ENCODE measurements at places on chromosomes 2 and 18.

- DNase-seq = no peak
Measured at GRCh38 chr18:990197-990596, 85.5 kb downstream of the ADCYAP1 start.

- no peak for DNase-seq
Measured at GRCh38 chr18:6210349-6211173, 204.2 kb downstream of the L3MBTL4 start.

DNA sequence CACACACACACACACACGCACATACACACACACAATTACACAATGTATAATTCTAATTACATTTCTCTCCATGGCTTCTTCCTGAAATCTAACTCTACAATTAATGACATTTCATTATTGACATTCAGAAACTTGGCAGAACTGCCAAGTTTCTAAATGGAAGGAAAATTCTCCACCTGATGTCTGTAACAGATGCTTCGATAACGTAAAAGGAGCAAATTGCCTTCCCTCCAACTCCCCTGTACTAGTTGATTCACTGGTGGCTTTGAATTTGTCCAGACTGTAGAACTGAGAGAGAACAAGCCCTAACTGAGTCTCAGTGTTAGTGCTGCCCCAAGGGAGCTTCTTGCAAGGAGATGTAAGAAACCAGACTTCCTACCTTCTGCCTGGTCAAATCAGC is 255.1 kb upstream of the TMEM200C start:
- no peak for DNase-seq

DNA sequence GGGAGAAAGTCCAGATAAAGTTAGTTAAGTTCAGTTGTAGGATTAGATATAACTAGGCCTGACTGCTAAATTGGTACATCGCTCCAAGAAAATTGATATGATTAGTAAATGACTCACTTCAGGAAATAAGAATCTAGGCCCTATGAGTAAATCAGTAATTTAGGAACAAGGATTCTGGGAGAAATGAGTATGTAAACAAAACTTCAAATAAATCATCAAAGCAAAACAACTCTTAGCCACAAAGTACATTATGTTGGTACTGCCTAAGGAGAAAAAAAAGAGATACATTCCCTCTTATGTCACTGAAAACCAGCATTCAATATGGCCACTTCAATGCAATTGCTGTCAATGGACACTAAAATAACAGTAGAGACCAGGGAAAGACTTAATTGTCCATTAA is 529.1 kb downstream of the ZNF804A start:
- DNase-seq = no peak

GRCh38 chr2:201568217-201568820 is 75.0 kb downstream of the TMEM237 start:
- DNase-seq = no peak

- no peak for DNase-seq
Measured at GRCh38 chr18:75214766-75215510, 4.3 kb downstream of the TSHZ1 start.

- DNase-seq = no peak
Measured at GRCh38 chr2:158723921-158724802, 71.0 kb upstream of the DAPL1 start.

GRCh38 chr2:47251404-47251675 is 96.2 kb upstream of the STPG4 start:
- DNase-seq = no peak

- DNase-seq = no peak
Measured at GRCh38 chr2:230947908-230948365, 22.9 kb upstream of the GPR55 start.

- no peak for DNase-seq
Measured at GRCh38 chr2:126358122-126358521, 297.8 kb upstream of the GYPC start.

- no peak for DNase-seq
Measured at GRCh38 chr2:48567671-48568070, 37.7 kb downstream of the STON1 start.

DNA sequence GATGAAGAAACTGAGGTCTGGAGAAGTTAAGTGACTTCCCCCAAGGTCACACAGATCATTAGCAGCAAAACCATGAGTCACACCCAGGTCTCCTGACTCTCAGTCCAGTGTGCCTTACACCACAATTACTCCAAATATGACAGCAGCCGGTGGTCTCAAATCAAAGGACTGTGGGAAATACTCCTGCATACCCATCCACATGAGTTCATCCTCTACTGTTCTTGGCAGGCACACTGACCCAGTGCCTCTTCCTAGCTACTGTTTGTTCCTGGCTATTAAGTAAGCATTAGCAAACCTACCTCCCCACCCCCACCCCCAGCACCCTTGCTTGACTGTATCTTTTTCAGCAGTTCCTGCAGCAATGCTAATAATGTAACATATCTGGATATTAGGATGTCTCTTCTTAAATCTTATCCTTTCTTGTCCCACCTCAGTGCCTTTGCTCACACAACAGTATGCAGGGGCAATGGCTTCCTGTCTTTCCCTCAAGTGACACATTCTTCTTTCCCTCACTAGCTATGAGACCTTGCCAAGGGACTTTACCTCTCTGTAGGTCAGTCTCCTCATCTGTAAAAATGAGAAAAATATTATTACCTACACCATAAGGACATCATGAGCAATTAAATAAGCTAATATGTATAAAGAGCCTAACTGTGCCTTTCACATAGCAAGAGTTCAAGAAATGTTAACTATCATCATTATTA is 46.2 kb downstream of the FAM98A start:
- DNase-seq = no peak

DNA sequence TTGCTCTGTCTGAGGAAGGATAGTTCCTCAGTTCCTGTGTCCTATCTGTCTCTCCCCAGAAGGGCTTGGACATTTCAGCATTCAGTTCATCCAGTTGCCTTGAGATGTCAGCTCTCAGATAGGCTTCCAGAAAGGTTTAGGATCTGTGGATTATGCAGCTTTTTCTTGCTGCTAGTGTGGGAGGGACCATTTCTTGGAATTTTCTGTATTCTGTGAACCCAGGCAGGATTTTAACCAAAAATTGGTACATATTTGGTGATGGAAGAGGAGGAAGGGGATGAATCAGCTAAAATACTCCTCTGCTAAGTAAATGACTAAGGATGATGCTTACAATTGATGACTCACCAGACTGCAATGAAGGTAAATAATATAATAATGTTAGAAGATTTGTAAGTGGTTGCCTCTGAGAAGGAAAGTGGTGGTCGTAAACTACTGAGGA is 58.6 kb upstream of the DOCK10 start:
- DNase-seq = no peak

DNA sequence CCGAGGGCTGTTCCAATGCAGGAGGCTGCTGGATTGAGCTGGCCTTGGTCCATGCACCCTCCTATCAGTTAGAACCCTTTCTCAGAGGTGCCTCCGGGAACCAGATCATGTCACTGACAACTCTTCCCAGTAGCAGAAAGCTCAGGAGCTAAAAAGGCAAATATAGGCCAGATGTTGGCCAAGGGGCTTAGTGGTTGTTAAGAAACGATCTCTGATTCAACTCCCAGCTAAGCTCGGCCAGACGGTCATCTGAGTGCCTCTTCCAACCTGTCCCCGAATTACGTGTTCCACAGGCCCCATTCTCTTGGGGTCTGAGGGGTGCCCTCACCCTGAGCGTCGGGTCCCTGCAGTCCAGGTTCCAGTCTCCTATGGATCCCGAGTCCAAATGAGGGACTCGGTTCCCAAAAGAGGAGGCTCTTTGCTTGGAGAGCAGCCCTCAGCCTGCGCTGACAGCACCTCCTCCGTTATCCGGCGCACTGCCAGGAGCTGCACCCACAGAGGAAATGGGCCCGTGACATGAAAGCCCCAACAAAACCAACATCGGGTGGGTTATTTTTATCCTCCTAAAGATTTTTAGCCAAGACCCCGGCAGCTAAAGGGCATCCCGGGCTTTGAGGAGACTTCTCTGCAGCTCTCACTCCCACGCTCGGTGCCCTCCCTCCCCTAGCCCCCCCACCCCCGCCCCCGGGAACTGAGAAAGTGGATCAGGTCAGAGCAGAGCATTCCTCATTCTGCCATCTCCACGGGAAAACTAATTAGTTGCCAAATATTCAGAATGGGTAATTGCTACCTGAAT is 106.6 kb upstream of the ID2 start:
- no peak for DNase-seq

DNA sequence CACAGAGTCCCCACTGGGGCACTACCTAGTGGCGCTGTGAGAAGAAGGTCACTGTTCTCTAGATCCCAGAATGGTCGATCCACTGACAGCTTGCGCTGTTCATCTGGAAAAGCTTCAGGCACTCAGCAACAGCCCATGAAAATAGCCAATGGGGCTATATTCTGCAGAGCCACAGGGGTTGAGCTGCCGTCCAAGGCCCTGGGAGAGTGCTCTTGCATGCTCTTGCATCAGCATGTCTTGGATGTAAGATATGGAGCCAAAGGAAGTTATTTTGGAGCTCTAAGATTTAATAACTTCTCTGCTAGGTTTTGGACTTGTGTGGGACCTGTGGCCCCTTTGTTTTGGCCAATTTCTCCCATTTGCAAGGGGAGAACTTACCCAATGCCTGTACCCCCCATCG is 164.7 kb upstream of the HNMT start:
- DNase-seq = no peak

- DNase-seq = no peak
Measured at GRCh38 chr18:31195063-31195462, 32.4 kb upstream of the DSC1 start.

GRCh38 chr18:36450264-36450663 is 152.8 kb downstream of the FHOD3 start:
- no peak for DNase-seq

GRCh38 chr2:239666053-239666854 is 265.4 kb upstream of the HDAC4 start:
- no peak for DNase-seq

- DNase-seq = no peak
Measured at GRCh38 chr2:96197546-96198255, 10.9 kb downstream of the STARD7 start.

DNA sequence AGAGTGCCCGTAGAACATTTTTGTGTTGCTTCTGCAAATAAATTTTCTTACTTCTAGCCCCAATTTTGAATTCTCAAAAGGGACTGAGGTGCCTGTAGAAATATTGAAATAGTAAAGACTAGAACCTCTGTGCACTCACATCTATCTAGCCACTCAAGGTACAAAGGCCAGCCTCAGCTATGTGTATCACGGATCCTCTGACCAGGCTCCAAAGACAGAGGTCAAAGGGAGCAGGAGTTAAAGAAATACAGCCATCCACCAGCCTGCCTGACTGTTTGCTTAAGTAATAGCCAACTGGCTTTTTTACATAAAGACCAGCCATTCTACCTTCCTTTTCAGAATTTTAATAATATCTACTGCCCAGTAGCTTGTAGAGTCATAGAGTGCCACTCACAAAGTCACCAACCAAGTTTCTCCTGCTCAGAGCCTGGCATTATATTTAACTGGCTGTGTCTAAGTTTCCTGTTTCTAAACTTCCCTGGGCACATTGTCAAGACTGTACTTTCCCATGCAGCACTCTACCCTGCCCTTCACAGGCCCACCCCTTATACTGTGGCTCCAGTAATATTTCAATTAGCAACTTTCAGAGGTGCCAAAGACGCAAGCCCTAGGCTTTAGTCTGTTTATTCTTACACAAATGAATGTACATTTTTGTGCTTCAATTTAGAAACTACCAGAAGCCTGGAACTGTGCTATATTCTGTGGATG is 338.3 kb upstream of the NT5C1B start:
- DNase-seq = no peak

- DNase-seq = no peak
Measured at GRCh38 chr2:2879781-2880180, 497.8 kb downstream of the EIPR1 start.

DNA sequence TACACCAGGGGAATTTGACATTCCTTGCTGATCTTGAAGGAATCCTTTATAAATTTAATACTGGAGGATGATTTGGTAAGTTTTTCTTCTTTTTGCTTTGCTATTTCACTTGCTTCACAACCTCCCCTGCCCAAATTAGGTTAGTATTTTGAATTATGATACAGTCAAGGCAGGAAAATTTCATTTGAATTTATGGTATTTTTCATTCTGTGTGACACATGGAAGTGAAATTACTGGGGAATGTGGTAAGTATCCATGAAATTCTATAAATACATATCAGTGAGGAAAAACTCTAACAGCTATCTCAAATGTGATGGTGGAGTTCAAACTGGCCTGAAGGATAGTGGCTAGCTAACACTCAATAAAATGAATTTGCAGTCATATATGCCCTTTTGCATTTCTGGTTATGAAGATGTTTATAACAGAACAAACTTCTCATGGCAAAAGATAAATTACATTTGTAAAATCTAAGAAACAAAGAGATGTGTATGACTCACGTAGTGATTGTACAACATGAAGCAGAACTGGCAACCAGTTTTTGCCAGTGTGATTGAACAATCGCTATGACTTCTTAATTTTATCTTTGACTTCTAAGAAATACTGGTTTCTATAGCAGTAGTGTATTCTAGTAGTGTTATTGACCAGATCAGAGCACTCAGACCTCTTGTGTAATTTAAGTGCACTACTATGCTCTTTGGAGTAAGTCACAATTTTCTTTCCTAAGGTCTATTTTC is 152.6 kb downstream of the IKZF2 start:
- no peak for DNase-seq

DNA sequence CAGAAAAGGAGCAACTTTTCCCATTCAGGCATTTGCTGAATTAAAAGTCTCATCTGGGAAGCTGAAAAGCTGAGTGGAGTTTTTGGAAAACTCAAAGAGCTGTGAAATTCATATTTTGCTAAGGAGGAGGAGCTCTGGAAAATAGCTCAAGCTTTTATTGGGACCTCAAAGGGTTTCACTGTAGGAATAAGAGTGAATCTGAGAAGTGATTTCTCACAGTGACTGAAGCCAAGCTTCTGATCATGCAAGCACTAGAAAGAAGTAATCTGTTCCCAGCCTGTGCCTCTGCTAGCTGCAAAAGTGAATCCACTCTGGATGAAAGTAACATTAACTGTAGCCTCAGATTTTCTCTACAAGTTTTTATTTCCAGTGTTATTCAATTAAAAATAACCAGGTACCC is 283.3 kb downstream of the PTPRM start:
- no peak for DNase-seq

- no peak for DNase-seq
Measured at GRCh38 chr2:26394694-26395093, 7.0 kb upstream of the DRC1 start.

DNA sequence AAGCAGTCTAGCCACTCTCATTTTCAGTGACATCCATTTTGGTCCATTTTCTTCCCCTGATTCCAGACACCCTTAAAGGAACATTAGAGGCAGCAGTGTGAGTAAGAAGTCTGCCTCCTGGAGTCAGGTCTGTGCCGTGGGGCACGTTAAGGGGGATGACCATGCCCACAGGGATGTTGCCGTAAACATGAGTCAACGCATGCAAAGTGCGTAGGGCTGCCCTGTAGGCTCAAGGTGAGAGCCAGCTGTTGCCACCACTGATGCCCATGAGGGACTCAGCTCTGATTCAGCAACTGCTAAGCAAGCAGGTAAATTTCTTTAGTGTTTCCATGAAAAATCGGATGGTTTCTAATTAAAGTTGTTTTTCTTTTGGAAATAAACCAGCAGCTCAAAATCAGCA is 61.4 kb upstream of the TFCP2L1 start:
- DNase-seq = no peak
